NCI-H2171 (cell line): ENCODE measurements at places on chromosomes 4 and X.

- no peak for DNase-seq
These were observed 95.6 kb upstream of the CBR4 start for GRCh38 chr4:169105620-169106019.

DNA sequence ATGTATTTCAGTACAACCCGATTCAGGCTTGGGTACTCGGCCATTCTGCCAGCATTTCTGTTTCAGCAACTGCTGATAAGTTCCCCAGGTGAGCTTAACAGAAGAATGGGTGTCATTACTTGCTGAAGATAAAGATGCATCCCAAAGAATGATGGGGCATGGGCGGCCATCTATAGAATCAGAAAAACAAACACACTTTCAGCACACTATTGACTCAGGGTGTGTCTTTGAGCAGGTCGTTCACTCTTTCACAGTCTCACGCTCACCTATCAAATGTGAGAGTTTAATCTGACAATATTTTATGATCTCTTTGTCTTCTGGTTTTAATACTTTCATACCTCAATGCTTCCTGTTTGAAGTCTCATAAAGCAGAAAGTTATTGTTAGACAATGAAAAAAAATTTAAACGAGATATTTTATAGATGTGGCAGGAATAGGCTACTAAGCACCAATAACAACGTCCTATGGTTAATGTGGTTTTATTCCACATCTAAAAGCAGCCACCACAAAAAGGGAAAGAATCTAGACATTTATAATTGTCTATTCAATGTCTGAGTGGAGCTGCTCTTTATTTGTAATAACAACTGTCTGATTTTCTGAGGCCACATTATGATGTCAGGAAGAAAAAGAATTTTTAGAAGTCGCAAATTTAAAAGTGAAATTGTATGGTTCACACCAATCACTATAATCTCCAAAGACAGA is 17.0 kb downstream of the GASK1B start:
- no peak for DNase-seq

DNA sequence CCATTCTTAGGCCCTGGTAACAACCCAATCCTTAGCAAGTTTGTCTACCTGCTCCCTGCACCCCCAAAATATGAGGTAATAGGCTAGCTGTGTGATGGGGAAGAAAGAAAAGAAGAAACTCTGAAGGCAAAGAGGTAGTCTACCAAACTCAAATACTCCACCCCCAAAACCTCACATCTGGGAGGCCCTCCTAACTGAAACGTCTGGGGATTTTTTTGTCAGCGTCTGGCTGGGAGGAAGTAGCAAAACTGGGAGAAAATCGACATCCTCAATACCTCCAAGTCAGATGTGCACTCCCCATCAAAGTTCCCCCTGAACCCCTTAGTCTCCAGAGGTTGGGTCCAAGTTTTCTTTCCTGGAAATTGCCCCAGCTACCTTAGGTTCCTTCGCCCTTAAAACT is 1.0 kb downstream of the LAMP2 start:
- no peak for DNase-seq

DNA sequence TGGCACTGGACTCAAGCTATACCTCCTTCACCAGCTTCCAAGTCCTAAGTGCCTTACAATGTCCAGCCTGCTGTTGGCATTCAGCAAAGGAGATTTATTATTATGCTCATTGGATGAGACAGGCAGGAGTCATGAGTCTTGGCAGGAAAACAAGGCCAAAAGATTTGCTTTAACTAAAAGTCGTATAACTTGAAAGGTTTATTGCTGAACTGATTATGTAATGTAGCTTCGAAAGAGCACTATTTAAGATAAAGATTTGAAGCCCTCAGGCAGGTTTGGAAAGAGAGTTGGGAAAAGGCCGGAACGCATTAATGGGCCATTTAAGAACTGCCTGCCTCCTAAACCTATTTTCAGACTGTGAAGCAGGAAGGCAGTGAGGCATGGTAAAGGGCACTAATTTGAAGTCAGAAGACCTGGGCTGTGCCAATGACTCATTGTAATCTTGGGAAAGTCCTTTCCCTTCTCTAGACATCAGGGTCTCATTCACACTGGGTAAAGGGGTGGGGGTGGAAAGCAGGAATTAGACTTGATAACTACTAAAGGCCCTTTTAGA is 280.5 kb upstream of the EDA2R start:
- no peak for DNase-seq

DNA sequence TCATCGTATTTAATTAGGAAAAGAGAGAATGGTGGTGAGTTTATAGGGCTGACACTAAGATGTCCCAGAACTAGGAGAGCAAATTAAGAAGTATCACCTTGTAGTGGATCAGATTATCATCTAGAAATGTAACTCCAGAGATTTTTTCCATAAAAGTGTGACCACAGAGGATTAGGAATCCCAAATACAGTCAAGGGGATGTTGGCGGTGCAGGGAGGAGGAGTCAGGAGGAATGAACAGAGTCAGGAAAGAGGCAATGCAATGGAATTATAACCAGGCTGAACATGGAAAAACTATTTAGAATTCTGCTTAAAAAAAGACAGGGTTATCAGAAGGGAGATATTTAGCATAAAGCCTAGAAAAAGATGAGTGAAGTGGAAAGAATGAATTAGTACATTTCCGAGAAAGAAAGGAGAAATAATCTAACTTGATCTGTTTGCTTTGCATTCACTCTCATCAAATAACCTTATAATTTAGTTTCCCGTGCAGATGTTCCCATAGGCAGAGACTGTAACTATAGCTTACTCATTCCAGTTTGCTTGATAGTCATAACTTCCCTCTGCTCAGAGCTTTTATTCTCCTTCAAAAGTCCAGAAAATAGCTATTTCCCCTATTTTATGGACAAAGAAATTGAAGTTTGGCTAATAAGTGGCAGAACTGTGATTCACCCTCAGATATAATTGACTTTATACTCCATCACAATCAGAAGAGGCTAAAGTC is 56.4 kb downstream of the SCFD2 start:
- no peak for DNase-seq

GRCh38 chrX:35166023-35166422 is 223.4 kb downstream of the FAM47B start:
- no peak for DNase-seq
